Psoas muscle (tissue), 8 donors: ENCODE measurements at places on chromosomes 5 and 9. TPM values are rescaled to one million over a fixed set of nuclear protein-coding genes. Genes with fewer than 3 reads are reported as not detected.

Gene ATP10B
- polyA plus RNA-seq, result not detected

Gene RPL37
- polyA plus RNA-seq, result 991 TPM

Gene SMIM33
- not detected for polyA plus RNA-seq

Gene PCDHGC5
- polyA plus RNA-seq, result 0.08 TPM

Gene PCDHB4
- 0.80 TPM for polyA plus RNA-seq

Gene SH3PXD2B
- polyA plus RNA-seq, result 0.77 TPM

Gene PDGFRB
- polyA plus RNA-seq, result 14.6 TPM

Gene PCDHGA11
- polyA plus RNA-seq, result 0.21 TPM

Gene PDLIM4
- polyA plus RNA-seq, result 1.8 TPM

Gene BHMT2
- polyA plus RNA-seq, result 20.8 TPM
